Hippocampal formation (tissue), 2 donors: ENCODE measurements at places on chromosomes 7 and 10.

- no peak for DNase-seq
Observed at GRCh38 chr7:5549096-5549763, 125.6 kb upstream of the TNRC18 start.

GRCh38 chr10:75818552-75818951 is 387.1 kb downstream of the LRMDA start:
- no peak for DNase-seq

DNA sequence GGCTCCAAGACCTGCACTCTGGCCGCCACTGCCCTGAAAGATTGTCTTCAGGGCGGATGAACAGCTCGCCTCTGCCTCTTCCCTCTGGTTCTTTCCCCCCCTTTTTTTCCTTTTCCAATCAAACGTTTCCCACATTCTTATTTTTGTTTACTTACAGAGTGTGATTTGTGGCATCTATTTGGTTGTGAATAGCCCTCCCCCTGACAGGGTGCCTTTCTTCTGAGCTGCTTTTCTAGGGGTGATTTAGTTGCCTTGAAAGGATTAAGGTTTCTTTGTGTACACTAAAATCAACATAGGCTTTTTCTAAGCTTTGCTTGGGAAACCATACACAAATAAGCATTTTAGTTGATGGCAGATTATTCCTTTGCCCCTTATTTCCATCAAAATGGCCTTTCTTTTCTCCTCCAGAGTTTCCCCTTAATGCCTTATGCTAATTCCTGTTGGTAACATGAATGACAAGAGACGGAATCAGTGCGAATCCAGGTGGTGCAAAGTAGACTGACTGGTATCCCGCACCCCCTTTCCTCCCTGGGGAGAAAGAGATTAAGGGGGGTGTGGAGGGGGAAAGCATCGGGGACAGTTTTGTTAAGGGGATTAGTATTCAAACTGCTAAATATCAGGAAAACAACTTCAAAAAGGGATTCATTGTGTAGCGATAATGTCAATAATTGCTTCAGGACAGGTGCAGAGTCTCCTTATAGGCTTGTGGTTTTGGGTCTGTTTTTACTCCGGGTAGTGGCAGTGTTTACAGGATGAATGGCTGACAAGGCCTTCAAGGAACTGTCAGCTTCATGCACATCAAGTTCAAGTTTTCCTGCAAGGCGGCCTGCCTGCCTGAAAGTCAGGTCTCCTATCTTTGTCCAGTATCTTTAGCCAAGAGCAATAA is 431.6 kb upstream of the GALNT17 start:
- no peak for DNase-seq

GRCh38 chr10:119416855-119417254 is 125.7 kb downstream of the RGS10 start:
- no peak for DNase-seq

DNA sequence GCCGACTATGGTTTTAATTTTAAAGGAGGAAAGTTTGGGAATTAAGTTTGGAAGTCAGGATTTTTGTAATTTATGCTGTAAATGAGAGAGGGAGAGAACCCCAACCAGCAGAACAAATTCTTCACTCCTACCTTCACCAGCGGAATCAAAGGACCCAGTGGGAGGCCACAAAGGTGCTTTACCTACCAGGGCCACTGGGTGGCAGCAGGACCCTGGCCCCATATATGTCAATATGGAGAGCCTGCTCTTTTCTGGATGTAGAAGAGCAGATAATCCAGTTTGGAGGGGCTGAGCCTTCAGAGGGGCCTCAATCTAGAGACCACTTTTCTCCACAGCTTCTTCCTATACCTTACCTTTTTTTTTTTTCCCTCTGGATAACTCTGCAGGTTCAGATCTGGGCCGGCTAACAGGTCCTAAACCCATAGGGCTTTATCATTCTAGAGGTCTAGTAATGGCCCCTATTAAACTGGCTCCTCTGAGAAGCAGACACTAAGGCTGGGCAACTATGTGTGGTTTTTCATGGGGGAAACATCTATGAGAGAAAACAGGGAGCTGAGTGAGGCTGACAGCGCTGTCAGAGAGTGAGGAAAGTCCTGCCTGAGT is 8.5 kb upstream of the SCD start:
- DNase-seq = peak; percentile 52

GRCh38 chr10:100651916-100652315 is 93.5 kb upstream of the PAX2 start:
- no peak for DNase-seq

GRCh38 chr7:93765475-93765874 is 125.1 kb downstream of the TFPI2 start:
- DNase-seq = no peak

- DNase-seq = no peak
Observed at GRCh38 chr10:66209025-66209424, 716.8 kb upstream of the LRRTM3 start.

DNA sequence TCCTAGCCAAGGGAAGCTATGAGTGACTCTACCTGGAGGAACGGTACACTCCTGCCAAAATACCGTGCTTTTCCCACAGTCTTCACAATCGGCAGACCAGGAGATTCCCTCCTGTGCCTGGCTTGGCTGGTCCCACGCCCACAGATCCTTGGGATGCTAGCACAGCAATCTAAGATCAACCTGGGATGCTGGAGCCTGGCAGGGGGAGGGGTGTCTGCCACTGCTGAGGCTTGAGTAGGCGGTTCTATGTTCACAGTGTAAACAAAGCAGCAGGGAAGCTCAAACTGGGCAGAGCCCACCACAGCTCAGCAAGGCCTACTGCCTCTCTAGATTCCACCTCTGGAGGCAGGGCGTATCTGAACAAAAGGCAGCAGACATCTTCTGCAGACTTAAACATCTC is 295.3 kb downstream of the ELMO1 start:
- no peak for DNase-seq

GRCh38 chr10:123639131-123639530 is 27.0 kb upstream of the GPR26 start:
- DNase-seq = no peak

DNA sequence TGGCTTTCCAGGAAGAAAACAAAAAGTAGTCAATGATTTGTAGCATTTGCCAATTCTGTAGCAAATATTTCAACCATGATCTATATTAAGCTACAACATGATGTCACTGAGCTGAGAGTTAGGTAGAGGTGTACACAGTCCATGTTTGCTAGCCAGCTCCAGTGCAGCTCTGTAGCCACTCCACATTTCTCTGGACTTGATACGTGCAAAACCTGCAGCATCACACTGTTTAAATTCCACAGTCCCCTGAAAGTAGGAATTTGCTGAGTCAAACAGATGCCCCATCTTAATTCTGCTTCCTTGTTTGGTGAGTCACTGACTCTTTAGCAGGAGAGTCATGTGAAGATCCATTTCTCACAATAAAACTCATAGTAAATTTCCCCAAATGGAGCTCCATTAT is 89.8 kb upstream of the LRRTM3 start:
- DNase-seq = no peak

DNA sequence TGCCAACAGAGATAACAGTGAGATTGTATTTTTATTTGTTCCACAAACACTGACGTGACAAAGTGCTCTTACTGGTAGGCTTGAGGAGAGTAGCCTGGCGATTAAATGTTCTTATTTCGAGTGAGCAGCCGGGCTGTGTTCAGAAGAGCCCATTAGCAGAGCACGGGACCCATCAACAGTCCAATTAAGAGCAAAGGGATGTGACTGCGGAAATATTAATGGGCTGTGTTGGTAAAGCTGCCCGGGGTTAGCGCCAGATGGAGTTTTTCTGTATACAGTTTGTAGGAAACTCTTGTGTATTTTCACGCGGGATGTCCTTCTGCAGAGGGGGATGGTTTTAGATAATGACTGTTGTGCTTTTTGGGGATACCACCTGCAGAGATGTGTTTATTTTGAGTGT is 104.3 kb downstream of the KIAA1217 start:
- DNase-seq = no peak
